NCI-H2029 (cell line): ENCODE measurements at places on chromosomes 5 and 9.

GRCh38 chr5:133274597-133274935 is 222.8 kb downstream of the HSPA4 start:
- DNase-seq = peak; percentile 47

- no peak for DNase-seq
Measured at GRCh38 chr5:145027286-145027685, 807.9 kb downstream of the PRELID2 start.

GRCh38 chr9:22105005-22105722 is 96.1 kb upstream of the CDKN2B start:
- DNase-seq = no peak

DNA sequence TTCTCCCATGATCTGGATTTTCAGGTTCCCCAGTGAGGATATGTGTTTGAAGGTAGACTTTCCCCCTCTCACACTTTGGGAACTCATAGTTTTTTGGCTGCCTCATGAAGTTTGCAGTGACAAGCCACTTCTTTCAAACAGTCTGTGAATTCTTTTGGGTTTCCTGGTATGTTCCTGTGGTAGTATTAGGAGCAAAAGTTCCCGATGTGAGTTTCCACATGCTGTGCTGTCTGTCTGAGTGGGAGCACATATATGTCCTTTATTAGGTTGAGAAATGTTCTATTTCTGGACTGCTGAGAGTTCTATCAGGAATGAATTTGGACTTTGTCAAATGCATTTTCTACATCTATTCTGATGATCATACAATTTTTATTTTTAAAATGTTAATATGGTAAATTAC is 273.2 kb upstream of the TARS1 start:
- no peak for DNase-seq

DNA sequence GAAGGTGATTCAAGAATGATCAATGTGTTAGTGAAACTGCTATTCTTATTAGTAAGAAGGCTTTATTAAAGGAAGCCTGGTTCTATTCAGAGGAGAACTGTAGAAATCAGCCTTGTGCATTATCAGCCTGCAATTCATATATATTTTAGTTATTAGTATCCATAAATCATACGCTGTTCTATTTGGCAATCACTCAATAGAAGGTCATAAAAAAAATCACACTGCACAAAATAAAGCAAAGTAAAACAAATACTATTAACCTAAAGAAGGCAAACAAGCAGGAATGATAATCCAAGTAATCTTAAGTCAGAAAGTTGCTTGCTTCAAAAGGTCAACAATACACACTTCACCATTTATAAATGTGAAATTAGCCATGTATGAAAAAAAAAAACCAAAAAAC is 138.1 kb downstream of the PDE4D start:
- no peak for DNase-seq

GRCh38 chr9:82423700-82424099 is 435.1 kb downstream of the SPATA31D1 start:
- DNase-seq = no peak

- no peak for DNase-seq
Measured at GRCh38 chr5:980001-980588, 28.5 kb upstream of the NKD2 start.

- no peak for DNase-seq
Measured at GRCh38 chr9:31089549-31090221, 1294.8 kb upstream of the ACO1 start.

DNA sequence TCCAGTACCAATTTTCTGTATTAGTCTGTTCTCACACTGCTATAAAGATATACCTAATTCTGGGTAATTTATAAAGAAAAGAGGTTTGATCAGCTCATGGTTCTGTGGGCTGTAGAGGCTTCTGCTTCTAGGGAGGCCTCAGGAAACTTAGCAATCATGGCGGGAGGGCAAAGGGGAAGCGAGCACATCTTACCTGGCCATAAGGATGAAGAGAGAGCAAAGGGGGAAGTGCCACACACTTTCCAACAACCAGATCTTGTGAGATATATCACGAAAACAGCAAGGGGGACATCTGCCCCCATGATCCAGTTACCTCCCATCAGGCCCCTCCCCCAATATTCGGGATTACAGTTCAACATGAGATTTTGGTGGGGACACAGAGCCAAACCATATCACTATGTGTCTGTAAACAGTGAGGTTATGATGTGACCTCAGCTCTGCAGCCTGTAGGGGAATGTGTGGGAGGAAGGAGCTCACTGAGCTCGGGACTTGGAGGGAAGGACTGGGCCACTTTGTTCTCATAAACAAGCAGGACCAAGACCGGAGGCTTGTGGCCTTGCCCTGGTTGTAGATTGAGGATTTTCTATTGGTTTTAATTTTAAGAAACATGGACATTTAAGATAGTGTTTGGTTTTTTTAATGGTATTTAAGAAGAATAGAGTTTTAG is 85.2 kb downstream of the EHMT1 start:
- DNase-seq = no peak

GRCh38 chr5:56054666-56055065 is 59.9 kb upstream of the IL6ST start:
- DNase-seq = no peak

DNA sequence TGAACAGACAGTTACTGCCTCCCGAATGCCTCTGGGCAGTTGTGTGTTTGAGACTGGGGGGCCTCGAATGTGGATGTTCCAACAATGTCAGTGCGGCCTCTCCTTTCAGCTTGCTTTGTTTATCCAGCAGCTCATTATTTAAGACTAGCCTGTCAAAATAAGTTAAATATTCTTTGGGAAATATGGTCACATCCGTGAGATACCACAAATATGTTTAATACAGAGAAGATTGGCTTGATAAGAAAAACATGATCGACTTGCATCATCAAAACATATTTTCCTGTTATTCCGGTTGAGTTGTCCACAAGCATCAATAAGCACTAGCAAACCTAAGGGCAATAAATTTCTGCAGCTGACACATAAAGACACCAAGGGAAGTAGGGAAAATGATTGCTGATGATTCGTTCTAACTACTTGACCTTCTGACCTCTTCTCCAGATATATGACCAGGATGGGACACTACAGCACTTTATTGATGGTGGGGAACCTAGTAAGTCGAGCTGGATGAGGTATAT is 66.5 kb downstream of the PRDM6 start:
- DNase-seq = no peak

GRCh38 chr9:134460896-134461295 is 134.6 kb downstream of the RXRA start:
- no peak for DNase-seq

DNA sequence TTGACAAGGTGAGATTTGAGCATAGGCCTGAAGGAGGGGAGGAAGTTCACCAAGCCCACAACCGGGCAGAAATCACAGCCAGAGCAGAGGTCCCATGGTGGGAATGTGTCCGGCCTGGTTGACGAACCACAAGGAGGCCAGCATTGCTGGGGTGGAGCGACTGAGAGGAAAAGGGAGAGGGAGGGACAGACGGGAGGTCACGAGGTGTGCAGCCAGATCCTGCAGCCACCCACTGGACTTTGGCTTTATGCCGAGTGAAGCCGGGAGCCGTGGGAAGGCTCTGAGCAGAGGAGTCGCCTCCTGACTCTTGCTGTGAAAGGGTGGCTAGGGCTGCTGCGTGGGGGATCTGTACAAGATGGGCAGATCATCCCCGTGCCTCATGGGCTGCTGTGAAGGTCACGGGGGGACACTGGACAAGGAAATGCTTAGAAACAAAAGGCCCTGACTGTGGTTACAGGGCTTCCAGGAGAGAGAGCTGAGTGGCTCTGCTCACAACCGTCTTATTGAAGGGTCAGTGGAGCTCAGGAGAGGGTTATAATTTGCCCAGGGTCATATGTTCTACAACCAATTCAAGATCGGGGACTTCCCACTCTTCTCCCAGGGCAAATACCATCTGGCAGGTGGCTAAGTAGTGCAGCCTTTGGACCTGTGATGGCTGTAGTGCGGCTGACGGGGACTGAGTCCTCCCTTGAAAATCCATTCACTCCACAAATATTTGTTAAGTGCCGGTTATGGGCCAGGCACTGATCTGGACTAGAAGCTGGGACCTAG is 15.6 kb upstream of the CD74 start:
- DNase-seq = no peak

DNA sequence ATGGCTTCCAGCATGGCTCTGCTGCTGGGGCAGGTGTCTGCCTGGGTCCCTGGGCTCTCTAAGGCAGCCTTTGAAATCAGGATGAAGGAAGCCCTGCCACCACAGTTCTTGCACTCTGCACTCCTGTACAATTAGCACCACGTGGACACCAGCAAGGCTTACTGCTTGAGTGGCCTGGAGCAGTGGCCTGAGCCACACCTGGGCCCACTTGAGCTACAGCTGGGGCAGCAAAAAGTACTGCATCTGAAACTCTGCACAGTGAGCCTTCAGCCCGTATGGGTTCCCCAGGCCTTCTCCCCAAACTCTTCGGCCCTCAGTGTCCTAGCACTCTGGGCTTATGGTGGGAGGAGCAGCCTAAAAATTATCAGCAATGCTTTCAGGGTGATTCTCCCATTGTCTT is 8.0 kb upstream of the INIP start:
- DNase-seq = no peak

- DNase-seq = no peak
Measured at GRCh38 chr9:4857163-4857810, 64.5 kb downstream of the RCL1 start.

- no peak for DNase-seq
Measured at GRCh38 chr9:112130997-112131396, 44.1 kb downstream of the SUSD1 start.

- DNase-seq = no peak
Measured at GRCh38 chr9:127493592-127494303, 42.4 kb downstream of the LRSAM1 start.

GRCh38 chr9:89398621-89399020 is 80.3 kb downstream of the SECISBP2 start:
- no peak for DNase-seq
